ENCODE measurements at places on chromosomes 1 and 21.

DNA sequence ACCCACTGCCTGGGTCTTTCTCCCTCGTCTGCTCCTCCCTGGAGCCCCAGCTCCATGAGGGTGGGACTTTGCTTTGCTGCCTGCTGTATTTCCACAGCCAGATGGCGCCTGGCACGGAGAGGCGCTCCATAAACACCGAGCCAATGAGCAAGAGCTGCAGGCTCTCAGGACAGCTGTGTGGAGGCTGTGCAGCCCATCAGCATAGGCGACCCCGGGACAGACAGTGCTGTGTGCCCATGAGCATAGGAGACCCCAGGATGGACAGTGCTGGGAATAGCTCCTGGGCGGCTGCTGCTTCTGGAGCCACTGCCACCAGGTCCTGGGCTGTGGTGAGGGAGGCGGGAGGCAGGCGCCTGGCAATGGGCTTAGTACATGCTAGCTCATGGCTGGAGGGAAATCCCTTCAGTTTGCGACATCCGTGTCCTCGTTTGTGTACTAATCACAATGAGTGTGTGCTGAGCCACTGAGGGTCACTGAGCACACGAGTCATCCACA lies 29.2 kb downstream of the CEP104 start:
- DNase-seq = no peak

DNA sequence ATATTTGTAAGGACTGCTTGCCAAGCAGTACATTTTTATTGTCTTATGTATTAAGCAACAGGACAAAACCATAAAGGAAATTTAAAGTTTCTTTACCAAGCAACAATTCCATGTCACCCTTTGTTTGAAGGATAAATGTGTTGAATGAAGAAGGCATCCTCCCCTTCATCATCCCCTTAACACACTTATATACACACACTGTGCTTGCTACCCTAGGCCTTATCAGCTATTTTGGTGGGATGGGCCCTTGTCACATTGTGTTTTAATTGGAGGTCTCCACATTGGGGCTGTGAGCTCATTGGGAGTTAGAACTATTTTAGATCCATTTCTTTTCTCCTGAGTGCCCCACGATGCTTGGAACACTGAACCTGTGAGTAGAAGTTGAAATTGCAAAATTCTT lies 1.9 kb downstream of the VANGL1 start:
- no peak for DNase-seq

DNA sequence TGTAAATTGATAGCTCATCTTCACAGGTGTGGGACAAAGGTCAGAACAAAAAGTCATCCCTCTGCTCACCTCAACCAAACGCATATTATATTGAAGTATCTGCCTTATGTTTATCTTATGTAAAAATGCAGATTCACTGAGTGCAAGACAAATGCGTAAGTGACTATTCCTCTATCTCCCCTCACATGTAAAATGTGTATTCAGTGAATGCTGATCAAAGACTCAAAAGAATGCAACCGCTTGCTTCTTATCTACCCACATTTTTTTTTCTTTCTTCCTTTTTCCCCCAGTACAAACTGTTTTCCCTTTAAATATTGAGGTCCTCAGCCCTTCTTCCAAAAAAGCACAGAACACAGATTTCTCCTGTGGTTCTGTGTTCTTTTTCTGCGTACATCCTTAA lies 1882.9 kb downstream of the NCAM2 start:
- no peak for DNase-seq

DNA sequence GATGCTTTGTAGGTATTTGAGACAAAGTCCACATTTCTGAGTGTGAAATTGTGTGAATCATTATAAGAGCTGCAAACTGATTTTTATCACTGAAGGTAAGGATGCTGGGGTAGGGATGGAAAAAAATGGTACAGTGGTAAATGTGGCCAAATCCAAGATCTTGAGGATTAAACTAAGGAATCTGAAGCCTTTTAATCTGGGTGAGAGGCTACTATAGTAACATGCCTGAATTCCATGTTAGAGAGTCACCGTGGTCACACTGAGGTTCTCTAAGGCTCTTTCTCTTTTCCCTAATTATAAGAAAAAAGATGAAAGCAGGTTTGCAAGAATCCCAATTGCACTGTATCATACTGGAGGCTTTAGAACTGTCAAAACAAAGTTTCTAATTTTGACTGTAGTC lies 17.6 kb downstream of the PTGER3 start:
- DNase-seq = no peak

DNA sequence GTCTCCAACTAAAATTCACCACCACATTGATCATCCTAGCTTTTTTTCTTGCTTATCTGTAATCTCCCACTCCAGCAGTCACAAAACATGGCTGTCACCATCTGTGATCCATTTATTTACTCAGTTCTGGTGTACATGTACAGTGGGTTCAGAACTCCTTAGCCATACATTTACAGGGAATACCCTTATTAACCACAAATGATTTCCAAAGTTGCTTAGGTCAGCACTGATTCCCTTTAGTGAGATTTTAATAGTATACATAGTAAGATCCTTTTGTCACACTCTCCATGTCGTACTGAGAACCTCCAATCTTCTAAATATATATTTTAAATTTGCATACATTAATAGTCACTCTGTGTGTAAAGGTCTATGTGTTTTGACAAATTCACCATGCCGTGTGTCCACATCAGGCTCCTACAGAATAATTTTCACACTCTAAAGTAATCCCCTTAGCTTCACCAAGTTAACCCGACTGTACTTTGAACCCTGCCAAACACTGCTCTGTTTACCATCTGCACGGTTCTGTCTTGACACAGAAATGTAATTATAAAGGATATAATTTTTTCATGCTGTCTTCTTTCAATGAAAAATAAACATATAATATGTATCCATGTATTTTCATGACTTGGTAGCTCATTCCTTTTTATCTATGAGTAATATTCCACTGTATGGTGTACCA lies 473.6 kb upstream of the ZP4 start:
- no peak for DNase-seq

DNA sequence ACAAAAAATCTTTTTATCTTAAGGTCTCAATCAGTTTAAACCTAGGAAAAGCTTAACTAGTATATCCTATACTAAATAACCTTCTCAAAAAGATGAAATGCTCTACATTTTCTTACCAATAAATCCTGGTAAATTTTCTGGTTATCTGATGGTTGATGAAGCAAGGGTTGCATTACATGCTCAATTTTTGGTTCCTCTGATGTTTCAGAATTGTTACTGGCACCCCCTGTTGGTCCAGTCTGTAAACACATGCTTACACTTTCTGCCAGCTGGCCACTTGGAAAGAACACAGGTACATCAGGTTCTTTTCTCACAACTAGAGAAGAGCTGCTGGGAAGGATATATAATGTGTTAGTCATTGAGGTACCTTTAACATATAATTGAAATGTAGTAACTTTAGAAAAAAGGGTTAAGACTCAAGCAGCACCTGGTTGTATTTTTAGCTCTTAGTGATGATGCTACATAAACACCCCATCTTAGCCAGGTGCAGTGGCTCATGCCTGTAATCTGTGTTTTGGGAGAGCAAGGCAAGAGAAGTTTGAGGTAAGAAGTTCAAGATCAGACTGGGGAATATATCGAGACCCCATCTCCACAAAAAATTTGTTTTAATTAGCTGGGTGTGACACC lies 30.9 kb upstream of the TAL1 start:
- peak; percentile 33 for DNase-seq

GRCh38 chr1:241250465-241250864 lies 106.5 kb downstream of the RGS7 start:
- no peak for DNase-seq

DNA sequence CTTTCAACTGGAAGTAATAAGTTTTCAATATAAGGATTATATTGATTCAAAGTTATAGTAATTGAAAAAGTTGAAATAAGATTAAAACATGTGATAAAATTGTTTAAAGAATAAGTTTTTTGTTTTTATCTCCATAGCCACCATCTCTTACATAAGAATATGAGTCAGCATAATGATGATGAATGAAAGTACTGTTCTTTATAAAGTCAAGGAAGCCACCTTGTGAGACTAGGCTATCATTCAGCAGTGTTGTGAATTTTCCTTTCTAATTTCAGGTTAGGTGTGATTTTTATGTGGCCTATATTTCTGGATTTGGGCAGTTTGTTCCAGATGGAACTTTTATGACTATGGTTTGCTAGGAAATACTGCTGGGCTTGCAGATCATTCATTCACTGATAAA lies 22.4 kb upstream of the ASB17 start:
- no peak for DNase-seq

DNA sequence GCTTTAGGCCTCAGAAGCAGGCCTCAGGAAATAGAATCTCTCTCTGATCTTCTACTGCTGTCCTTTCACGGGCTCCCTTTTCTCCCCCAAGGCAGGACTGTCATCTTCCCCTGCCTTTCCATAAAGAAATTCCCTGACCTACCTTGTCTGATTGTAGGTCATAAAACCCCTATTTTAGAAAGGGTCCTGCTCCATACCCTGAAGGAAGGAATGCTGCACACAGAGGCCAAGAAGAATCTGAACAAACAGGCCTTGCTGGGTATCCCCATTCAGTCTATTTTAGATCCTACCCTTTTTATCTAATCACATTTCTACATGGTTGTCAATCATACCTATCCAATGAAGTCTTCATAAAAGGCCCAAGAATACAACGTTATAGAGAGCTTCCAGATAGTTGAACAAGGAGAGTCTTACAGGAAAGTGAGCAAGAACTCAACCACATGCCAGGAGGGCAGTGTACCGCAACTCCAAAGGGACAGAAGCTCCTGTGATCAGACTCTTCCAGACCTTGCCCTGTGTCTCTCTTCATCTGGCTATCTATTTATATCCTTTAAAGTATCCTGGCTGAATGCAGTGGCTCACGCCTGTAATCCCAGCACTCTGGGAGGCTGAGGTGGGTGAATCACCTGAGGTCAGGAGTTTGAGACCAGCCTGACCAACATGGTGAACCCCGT lies 93.1 kb downstream of the SLC16A1 start:
- no peak for DNase-seq

GRCh38 chr1:182229921-182230491 lies 161.6 kb downstream of the GLUL start:
- no peak for DNase-seq

DNA sequence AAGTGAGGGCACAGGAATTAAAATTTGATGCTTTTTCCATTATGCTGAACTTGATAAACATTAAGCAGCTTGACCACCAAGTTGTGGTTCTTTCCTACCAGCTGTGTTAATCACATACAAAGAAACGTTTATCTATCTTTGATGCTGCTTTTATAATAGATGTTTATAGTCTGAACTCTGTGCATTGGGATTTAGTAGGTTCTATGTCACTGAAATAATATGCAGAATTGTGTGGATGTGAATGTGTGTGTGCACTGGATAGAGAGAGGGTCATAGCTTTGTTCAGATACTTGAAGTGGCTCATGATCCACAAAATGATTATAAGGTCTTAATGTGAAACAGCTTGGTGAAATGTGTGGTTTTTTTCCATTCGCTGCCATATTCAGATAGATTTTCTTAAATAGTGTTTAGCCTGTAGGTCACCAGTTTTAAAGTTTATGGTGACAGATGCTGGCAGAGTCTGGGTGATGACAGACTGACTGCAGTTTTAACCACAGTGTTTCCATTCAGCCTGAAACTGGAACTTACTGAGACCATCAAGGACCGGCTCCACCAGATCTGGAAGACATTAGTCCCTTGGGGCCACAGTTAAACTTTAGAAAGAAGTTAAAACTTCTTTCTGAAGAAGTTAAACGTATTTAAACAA lies 10.2 kb downstream of the DDI2 start:
- no peak for DNase-seq

- no peak for DNase-seq
Observed at GRCh38 chr1:1431845-1432273, 3.6 kb upstream of the VWA1 start.

- no peak for DNase-seq
Observed at GRCh38 chr21:43931489-43931888, 66.5 kb downstream of the AGPAT3 start.

GRCh38 chr1:221711063-221711577 lies 30.8 kb downstream of the DUSP10 start:
- DNase-seq = no peak

DNA sequence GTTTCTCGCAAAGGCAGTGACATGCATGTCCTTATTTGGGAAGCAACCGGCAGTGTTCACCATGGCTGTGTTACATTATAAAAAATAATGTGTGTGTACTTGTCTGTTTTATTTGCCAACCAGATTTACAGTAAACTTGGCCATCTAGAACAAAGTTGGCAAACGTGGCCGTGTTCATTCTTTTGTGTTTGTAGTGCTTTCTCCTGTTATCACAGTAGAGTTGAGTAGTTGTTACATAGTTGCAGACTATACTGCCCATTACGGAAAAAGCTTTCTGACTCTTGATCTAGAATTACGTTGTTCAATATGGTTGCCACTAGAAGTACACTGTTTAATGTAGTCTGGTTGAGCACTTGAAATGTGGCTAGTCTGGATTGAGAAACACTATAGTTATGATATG lies 19.4 kb downstream of the SOAT1 start:
- DNase-seq = no peak

DNA sequence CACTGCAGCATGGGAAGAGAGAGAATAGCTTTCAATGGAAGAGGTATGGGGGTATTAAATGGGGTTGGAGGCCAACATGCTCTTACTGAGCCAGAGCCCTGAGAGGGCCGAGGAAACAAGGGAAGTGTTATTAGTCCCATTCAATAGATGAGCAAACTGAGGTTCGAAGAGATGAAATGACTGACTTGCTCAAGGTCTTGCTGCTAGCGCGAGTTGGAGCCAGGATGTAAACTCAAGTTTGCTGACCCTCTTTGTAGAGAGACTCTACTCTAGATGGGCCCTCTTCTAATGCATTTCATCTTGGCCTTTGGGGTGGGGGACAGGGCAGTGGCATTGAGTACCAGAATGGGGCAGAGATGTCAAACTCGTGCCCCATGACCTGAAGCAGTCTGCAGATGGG lies 319.5 kb downstream of the RPS6KC1 start:
- DNase-seq = no peak

DNA sequence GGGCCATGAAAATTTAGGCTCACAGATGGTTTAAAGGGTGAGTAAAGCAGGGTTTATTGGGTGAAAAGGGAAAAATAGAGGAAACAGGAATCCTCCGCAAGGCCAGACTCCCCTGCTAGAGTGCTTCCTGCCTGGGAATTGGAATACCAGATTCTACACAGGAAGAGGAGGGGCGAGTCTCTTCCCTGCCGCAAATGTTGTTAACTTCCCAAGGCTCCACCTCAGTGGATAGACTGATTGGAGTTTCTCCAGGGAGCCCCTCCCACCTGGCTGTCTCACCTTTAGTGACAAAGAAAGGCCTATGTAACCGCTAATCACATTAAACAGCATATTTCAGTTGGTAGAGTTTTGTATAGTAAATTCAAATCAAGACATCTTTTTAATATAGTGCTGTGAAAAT lies 1450.1 kb downstream of the KCNT2 start:
- no peak for DNase-seq

DNA sequence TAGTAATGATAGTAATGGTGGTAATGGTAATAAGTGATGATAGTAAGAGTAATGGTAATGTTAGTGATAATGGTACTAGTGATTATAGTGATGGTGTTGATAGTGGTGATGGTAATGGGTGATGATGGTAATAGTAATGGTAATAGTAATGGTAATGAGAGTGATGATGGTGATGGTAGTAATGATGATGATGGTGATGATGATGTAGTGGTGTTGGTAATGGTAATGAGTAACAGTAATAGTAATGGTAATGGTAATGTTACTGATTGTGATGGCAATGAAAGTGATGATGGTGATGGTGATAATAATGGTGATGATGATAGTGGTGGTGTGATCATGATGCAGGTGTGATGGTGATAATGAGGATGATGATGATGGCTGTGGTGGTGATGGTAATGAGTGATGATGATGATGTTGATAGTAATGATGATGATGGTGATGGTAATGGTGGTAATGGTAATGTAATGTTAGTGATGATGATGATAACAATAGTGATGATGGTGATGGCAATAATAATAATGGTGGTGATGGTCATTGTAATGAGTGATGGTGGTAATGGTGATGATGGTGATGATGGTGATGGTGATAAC lies 235.0 kb downstream of the MATN1 start:
- DNase-seq = no peak

All from Panc1 (cell line).